Stomach (tissue), 19 donors: ENCODE measurements at places on chromosomes 12 and 14.

DNA sequence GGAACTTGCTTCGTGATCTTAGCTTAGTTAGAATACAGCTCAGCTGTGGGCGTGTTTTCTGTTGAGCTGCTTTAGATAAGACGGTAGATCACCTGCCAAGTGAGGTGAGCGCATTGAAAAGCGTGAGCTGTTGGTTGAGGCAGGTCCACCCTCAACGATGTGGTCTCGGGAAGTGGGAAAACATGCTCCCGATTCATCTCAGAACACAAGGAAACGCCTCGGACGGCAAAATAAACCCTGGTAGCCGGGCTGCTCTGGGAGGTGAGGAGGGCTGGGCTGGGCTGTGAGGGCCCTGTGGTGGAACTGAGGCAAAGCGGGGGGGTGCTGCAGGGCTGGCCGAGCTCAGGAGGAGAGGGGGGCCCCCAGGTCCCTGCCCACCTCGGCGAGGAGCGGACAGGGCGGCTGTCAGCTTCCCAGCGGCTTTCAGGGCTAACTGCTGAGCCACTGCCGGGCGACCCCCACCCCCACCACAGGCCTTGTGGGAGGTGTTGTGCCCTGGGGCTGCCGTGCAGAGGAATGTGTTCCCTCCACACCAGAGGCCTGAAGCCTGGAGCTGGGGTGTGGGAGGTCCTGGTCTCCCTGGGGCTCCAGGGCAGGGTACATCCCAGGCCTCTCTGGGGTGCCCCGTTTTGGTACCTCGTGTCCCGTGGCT, 30.7 kb downstream of the NOC4L start:
- peak; percentile 54 for DNase-seq

DNA sequence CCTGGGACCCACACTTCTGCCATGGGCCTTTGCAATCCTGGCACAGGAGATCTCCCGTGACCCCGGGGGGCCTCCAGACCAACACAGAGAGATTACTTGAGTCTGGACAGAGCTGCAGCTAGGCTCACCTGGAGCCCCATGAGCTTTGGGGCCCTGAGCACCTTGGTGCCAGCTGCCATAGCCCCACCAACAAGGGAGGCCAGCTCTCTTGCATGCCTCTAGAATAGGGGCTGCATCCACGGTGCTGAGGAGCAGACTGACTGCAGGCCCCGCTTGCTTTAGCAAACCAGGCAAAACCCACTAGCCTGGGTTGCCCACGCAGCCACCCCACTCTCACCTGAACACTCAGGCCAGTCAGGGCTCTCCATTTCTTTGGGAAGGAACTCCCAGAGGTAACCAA, 3.7 kb upstream of the OR4N2 start:
- DNase-seq, result no peak

- DNase-seq, result no peak
These were observed 150.3 kb upstream of the PTPRQ start for GRCh38 chr12:80293759-80294158.

GRCh38 chr12:67442896-67443295, 173.7 kb downstream of the CAND1 start:
- DNase-seq, result no peak

GRCh38 chr12:124055066-124055465, 82.1 kb downstream of the ZNF664 start:
- DNase-seq, result no peak

DNA sequence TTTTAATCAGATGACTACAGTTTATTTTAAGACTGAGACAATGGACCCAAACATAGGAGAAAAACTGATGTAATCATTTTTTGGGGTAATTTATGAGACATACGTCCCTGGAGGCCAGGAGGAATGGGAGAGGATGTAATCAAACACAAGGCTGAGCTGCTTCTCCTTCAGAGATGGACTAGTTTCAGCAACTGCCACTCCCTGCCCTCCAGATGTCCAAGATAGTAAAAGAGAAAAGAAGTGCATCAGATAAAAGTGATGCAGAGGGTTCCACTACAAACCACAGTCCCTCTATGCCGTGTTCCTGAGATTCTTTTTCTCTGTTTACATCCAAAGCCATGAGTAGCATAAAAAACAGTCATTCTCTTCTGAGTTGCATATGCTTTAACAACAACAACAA, 101.1 kb downstream of the DACT1 start:
- no peak for DNase-seq

DNA sequence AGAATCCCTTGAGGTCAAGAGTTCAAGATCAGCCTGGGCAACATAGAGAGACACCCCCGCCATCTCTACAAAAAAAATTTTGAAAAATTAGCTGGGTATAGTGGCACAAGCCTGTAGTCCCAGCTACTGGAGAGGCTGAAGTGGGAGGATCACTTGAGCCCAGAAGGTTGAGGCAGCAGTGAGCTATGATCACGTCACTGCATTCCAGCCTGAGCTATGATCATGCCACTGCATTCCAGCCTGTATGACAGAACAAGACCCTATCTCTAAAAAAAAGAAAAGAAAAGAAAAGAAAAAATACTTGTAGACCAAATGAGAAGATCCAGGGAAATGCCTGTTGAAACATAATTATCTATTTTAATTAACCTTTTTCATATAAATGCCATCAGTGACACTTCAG, 93.8 kb upstream of the MDM1 start:
- no peak for DNase-seq

DNA sequence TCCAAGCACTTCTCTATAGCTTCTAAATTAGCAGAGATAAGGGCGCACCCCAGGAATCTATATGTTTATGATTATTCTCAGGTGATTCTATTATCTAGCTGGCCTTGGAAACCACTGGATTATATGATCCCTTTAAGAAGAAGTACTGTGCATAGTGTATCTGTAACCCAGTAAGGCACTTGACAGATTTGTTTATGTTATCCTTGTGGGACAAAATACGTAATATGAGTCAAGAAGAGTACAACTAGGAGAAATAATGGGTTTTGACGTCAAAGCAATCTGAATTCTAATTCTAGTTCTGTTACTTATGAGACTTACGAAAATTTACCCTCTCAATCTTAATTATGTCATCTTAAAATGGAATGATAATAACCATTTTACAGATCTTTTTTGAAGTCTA, 259.6 kb upstream of the NAV3 start:
- no peak for DNase-seq

DNA sequence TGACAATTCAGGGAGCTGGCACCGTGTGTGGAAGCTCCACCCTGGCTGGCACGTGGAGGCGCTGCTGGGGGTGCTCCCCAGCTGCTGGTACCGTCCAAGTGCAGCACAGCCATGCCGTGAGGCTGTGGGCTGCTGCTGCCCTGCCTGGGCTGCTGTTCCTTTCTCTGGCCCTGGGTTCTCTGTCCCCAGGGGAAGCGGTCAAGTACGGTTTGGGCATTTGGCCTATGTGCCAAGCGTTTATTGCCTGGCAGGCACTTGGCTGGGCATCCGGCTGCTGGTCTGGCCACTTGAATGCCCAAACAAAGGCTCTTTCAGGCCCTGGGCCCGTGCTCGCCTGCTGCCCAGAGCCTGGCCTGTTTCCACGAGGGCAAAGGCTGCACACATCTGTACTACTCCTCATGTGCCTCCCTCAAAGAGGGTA, 39.6 kb downstream of the RHOF start:
- peak; percentile 79 for DNase-seq

GRCh38 chr12:56581418-56582145, 48.5 kb downstream of the BAZ2A start:
- DNase-seq, result no peak

DNA sequence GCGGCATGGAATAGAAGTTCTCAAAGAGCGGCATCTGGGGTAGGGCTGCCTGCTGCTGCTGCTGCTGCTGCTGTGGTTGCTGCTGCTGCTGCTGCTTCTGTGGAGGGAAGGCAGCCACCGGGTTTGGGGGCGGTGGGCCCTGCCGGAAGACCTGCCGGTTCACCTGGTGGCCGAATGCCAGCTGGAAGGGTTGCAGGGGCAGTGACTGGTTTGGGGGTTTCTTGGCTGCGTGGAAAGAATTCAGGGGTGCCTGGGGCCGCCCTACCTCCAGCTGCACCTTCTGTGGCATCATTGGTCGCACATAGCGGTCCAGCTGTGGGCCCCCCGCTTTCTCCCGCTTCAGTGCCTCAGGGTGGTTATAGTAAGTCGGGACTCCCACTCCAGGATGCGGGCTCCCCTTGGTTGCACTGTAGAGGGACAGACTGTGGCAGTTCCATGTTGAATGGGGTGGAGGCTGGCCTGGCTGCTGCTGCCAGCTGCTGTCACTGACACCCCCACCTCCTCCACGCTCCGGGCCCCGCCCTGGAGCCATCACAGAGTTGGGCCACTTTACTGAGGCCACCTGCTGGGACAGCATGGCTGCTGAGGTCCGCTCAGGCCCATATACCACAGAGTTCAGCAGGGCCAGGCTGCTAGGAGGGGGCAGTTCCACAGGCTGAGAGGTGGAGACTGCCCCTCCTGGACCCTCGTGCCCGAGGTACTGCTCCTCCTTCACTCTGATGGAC, 25.2 kb upstream of the PNMA1 start:
- no peak for DNase-seq

GRCh38 chr14:39582028-39582654, 149.9 kb upstream of the FBXO33 start:
- DNase-seq, result no peak

DNA sequence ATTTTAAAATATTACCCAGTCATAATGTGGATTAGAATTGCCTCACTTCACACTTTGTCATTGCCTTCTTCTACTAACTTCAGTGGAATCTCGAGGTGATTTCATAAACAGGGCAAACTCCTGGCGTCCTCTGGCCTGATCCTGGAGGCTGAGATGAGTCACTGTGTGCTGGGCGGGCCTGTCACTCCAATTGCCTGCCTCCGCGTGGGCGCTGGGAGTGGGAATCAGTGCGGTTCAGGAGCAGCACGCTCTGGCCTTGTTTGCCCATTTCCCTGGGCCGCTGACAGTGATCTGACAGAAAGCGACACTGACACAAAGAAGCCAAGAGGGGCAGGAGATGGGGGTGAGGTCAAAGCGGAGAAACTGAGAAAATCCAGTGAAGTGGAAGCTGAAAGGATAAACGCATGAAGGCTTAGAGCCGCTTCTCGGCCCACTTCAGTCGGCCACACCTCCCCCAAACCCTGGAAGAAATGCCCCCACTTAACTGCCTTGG, 29.7 kb downstream of the LGR5 start:
- no peak for DNase-seq

GRCh38 chr12:76685246-76685678, 78.7 kb upstream of the ZDHHC17 start:
- no peak for DNase-seq

DNA sequence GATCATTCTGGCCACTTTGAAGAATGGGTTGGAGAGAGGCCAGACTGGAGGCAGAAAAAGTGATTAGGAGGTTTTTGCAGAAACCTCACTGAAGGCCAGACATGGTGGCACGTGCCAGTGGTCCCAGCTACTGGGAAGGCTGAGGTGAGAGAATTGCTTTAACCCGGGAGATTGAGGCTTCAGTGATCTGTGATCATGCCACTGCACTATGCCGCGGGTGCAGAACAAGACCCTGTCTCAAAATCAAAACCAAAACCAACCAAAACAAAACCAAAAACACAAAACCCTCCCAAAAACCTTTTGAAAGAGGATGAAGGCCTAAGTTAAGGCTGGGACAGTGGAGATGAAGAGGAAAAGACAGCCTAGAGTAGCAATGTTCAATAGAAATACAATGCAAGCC, 15.2 kb upstream of the CFAP54 start:
- DNase-seq, result no peak
